ENCODE measurements at places on chromosomes 11 and 22. TPM values are rescaled to one million over a fixed set of nuclear protein-coding genes. Genes with fewer than 3 reads are reported as not detected.

- DNase-seq, result peak; percentile 46
Measured at GRCh38 chr11:64723117-64723906, at the start of gene NRXN2. NRXN2 (minus strand) TSS chr11:64723197; CDS start chr11:64713699, 9,498 bp downstream.

GRCh38 chr11:130582981-130583380, 134.5 kb downstream of the ADAMTS15 start:
- peak; percentile 21 for DNase-seq

GRCh38 chr11:115464269-115464668, 39.9 kb downstream of the CADM1 start:
- DNase-seq, result peak; percentile 69

- no peak for DNase-seq
Measured at GRCh38 chr11:127996825-127997224, 590.5 kb downstream of the ETS1 start.

GRCh38 chr22:26983311-26983710, 325.9 kb downstream of the MIAT start:
- peak; percentile 11 for DNase-seq

- peak; percentile 15 for DNase-seq
Measured at GRCh38 chr22:21937041-21937820, 15.4 kb downstream of the PPM1F start.

GRCh38 chr11:16966930-16967671, 47.1 kb downstream of the PLEKHA7 start:
- DNase-seq, result peak; percentile 94

- no peak for DNase-seq
Measured at GRCh38 chr11:32430568-32431381, 4.6 kb downstream of the WT1 start.

GRCh38 chr11:126488591-126489370, 133.3 kb downstream of the ST3GAL4 start:
- DNase-seq, result no peak

DNA sequence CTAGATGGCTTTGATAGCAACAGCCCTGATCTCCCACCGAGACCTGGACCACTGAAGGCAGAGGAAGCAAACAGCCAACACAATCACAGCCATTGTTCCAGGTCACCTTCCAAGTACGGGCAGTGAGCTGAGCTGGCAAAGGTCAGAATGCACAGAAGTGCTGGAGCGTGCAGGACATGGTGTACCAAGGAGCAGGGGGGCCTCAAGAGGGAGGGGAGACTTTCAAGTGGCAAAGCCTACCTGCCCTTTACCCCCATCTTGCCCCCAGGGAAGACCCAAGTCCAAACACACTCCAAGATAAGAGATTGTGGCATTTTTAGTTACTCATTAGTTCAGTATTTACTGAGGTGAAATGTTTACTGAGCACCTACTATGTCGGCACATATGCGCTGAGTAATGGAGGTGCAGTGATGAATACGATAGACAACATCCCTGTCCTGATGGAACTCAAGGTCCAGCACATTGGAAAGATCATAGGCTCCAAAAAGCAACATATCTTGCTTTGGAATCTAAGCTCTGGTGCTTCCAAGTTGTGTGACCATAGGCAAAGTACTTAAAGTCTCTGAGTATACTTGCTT, 26.0 kb upstream of the TTC12 start:
- no peak for DNase-seq

- peak; percentile 81 for DNase-seq
Measured at GRCh38 chr22:42179616-42180015, 49.0 kb upstream of the CYP2D6 start.

- DNase-seq, result no peak
Measured at GRCh38 chr11:7494086-7494745, 8.9 kb downstream of the OLFML1 start.

- peak; percentile 69 for DNase-seq
Measured at GRCh38 chr11:75388386-75389275, 10.7 kb upstream of the RPS3 start.

DNA sequence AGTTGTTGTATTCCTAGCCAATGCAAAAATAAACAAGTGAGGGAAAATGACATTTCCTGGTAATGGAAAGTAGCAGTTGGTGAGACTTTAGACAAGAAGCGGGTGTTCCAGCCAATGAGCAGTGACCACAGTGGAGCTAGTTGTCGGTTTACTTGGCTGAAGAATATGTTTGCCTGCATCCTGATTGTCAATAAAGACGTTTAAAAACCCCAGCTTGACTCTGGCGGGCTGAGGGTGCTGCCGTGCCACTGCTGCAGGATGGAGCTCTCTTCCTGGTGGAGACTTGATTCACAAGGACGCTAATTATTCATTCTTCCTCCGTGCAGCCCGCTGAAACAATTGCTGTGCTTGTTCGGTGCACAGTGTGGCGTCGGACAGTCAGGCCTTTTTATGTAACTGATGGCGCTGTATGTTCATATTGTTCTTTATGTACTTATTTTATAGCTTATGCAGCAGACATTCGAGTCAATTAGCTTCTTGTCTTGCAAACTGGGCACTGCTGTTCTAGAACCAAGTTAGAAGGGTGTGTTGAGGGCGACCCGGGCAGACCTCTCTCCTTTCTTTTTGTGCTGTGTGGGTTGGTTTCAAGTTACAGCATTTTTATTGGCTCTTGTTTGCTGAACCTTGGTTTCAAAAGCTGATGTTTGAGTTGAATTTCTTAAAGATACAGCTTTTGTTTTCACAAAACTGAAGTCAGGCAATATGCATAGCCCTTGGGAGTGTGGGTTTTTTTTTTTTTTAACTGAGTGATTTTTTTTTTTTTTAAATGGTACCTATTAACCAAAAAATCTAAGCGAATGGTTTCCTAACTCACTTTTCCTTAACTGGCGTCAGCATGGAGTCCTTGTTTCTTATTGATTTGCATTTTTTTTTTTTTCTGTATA, 153.9 kb downstream of the TEAD1 start:
- DNase-seq, result peak; percentile 83

DNA sequence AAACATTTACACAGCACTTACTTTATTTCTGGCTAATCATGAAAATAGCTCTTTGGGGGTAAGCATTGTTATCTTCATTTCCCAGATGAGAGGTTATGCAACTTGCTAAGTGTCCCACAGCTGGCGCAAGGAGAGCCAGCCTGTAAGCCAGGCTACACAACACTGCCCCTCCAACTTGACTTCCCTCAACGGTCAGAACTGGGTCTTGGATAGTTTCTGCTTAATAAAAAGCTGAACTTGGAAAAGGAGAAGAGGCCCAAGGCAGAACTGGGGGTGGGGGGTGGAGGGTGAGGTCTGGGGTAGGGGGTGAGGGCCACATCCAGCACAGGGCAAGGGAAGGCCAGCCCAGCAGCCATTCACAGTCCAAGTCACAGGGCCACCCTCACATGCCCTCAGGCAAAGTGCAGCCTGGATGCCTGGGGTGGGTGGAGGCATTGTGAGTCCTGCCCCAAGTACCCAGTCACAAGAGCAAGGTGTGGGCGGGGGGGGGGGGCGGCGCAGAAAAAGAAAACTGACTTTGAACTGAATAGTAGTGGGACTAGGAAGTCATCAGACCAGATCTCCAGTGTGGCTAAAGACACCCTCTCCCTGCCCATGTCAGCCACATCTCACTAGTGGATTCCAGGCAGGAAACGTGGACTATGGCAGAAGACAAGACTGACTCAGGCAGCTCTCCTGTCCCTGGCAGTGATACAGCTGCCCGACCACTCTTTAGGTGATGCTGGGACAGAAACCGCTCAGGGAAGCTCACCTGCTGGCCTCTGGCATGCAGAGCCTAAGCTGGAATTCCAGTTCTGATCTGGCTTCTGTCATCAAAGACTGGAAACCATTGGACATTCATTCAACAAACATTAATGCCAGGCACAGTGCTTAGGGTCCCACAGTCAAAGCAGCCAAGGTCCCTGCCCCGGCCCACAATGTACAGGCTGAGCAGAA, 52.4 kb downstream of the PACSIN2 start:
- peak; percentile 69 for DNase-seq

DNA sequence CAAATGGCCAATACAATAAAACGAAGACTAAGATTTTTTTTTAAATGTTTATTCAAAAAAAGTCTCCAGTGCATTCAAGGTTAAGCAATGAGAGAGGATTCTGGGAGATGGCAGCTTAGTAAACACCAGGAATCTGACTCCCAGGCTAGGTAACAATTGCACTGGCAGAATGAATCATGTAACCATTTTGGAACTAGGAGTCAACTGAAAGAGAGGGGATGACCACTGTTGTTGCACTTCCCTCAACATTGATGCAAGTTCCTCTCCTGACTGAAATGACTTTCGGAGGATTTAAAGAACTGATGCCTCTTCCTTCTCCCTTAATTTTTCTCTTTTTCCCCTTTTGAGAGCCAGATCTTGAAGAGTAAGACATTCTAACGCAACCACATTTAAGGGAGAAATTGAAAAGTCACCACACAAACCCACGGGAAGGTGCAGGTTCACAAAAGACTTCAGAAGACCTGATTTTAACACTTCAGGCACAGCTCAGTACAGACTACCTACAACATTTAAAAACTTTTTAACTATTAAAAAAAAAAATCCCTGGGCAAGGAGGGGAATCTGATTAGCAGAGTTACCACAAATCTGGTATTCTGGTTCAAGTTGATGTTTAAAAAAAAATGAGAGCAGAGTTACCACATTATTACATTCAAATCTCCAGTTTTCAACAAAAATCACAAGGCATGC, 56.8 kb downstream of the FCHSD2 start:
- peak; percentile 84 for DNase-seq

DNA sequence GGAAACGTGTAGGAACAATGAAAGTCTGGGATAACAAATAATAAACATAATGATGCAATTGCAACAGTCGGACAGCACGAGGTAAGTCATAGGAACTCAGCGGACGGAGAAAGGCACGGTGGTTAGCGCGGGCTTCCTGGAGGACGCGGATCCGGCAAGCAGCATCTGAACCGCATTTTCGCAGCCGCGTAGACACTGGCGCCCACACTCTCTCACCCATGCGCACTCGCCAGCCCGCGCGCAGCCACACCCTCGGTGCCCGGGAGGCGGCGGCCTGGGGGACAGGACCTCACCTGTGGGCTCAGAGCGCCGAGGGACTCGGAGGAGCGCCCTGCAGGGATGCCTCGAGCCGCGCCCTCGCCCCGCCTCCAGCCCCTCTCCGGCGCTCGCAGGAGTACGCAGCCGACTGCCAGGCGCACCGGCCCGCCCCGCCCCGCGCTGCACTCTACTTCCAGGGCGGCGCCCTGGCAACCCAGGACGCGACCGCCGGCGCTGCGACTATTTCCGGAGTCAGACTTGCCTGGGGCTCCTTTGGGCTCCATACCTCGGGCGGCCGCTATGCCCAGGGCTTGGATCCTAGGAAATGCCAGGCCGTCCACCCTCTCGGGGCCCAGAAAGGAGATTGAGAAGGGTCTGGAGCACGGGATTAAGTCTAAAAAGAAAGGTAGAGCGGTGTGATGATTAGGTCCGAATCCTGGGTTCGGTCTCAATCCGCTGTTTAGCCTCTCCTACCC, at the start of gene TTLL1:
TTLL1 (minus strand) TSS at position 408 of the 734 bp plus-strand sequence. CDS start 13,805 bp downstream, outside the sequence.
- peak; percentile 49 for DNase-seq

- no peak for DNase-seq
Measured at GRCh38 chr11:117859488-117860112, 16.9 kb downstream of the FXYD6 start.

DNA sequence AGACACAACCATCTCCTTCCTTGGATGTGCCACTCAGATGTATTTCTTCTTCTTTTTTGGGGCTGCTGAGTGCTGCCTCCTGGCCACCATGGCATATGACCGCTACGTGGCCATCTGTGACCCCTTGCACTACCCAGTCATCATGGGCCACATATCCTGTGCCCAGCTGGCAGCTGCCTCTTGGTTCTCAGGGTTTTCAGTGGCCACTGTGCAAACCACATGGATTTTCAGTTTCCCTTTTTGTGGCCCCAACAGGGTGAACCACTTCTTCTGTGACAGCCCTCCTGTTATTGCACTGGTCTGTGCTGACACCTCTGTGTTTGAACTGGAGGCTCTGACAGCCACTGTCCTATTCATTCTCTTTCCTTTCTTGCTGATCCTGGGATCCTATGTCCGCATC, 489 bp downstream of the OR10A4 start:
- DNase-seq, result no peak

GRCh38 chr22:50059881-50060262, 1.8 kb upstream of the TTLL8 start:
- DNase-seq, result no peak

- DNase-seq, result no peak
Measured at GRCh38 chr11:111310723-111311122, 12.4 kb downstream of the POU2AF3 start.

- DNase-seq, result no peak
Measured at GRCh38 chr11:6547177-6547576, 50.1 kb downstream of the DNHD1 start.

GRCh38 chr11:88494848-88495247, 157.3 kb upstream of the CTSC start:
- no peak for DNase-seq

- DNase-seq, result peak; percentile 29
Measured at GRCh38 chr11:82701847-82702520, 31.7 kb downstream of the FAM181B start.

- no peak for DNase-seq
Measured at GRCh38 chr11:64009710-64010109, 23.5 kb downstream of the OTUB1 start.

GRCh38 chr11:8775734-8776133, 93.1 kb downstream of the RPL27A start:
- DNase-seq, result no peak

DNA sequence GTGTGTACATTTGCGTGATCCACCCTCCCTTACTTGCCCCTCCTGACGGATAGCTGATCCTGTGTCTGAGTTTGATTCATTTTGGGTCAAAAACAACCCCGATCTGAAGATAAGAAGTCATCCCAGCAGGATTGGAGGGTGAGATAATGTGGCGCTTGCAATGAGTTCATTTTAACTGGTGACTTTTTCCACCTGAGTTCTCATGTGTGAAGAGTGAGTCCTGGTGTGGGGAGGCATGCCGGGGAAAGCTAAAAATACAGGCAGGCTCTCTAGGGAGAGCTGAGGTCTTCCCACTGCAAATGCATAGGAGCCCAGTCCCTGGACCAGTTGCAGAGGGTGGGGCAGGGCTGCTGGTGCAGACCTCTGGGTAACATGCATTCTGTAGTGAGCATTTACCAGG, 35.7 kb upstream of the ELF5 start:
- peak; percentile 30 for DNase-seq

DNA sequence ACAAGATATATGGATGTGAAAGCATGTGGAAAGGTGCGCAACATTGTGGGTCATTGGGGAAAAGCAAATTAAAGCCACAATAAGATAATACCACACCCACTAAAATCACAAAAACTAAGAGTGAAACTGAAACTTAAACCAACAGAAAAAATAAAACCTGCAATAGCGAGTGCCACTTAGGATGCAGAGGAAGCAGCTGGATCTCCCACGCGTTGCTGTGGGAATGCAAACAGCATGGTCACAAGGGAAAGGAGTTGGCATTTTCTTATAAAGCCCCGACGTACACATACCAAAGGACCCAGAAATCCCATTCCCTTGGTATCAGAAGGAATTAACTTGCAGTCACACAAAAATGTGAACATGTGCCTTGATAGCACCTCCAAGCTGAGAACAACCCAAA, 712.0 kb downstream of the TBC1D22A start:
- DNase-seq, result no peak

GRCh38 chr22:50146439-50147238, 23.9 kb upstream of the PANX2 start:
- DNase-seq, result peak; percentile 66

The OR51B4 gene
- total RNA-seq, result not detected

The PARVA gene
- 54.5 TPM for total RNA-seq

The SLC22A9 gene
- total RNA-seq, result not detected

The ASRGL1 gene
- 11.6 TPM for total RNA-seq

The NCF4 gene
- total RNA-seq, result not detected

The CBLIF gene
- total RNA-seq, result not detected

The MYOD1 gene
- not detected for total RNA-seq

The DEFB131B gene
- not detected for total RNA-seq

The CHADL gene
- 0.87 TPM for total RNA-seq

The PRG3 gene
- total RNA-seq, result not detected

The RTL10 gene
- total RNA-seq, result 6.3 TPM

The LARGE1 gene
- 20.6 TPM for total RNA-seq
